ENCODE measurements at places on chromosomes 11 and 22.

- DNase-seq = no peak
These were observed 53.5 kb upstream of the CCDC188 start for GRCh38 chr22:20204311-20204710.

- no peak for DNase-seq
These were observed 1.5 kb upstream of the CD151 start for GRCh38 chr11:831118-831864.

GRCh38 chr11:42571878-42572610, 739.8 kb upstream of the API5 start:
- DNase-seq = no peak

DNA sequence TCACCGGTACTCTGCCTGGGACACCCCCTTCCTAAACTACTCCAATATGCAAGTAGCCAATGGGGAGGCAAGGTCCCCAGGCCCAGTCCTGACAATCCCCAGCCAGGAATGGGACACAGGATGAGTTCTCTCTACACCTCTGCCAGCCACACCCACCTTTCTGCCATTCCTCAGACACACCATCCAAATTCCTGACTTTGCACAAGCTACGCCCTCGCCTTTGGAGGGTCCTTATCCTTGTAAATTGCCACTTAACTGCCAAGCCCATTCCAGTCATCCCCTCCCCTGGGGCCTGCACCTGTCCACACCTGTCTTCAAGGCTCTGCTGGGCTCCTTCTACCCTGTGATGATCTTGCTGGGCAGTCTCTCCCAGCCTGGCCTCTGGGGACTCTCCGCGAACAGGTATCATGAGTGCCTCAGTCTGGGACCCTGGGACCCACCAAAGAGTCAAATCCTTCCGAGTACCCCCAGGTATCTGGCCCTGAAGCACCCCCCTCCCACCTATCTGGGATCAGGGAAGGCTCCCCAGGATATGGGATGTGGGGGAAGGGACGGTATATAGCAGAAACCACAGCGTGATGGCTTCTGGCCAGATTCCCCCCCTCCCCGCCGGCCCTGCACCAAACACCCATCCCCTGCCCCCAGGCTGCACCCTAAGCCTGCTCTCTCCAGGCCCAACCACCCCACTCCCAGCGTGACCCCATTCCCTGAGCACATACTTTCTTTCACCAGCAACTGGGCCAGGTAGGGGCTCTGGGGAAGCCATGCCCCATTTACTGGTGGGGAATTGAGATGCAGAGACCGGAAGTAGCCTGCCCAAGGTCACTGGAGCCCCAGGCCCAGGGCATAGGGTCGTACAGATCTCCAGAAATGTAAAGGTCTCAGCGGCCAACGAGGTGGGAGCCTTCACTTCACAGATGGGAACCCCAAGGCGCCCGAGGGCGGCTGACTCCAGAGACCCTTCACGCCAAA, 806 bp downstream of the ARAP1 start:
- no peak for DNase-seq

DNA sequence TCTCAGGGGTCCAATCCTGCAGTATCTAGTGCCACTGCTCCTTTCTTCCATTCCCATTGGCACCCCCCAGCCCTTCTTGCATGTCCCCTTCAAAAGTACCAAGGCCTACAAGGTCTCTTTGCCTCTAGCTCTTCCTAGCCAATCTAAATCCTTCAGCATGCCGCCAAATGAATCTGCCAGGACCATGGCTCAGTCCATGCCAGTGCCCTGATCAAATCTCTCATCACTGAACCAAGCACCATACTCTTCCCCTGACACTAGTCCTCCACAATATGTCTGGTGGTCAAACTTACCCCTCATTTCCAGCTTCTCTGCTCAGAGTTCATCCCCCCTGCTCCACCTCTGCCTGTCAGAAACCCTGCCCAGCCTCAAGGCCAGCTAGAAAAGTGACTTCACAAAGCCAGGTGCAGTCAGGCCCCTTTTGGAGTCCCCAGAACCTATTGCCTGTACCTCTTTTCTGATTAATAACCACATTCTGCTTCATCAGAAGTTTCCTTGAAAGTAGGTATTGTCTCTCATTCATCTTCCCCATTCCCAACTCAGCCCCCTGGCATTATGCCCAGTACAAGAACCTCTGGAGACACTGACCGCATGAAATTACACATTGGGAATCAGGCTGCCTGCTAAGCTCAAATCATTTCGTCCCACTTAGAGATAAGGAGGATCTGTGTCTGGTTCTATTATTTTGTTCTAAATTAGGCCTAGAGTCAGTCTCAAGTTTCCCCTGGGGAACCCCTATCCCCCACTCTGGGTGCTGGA, 11.4 kb downstream of the FEN1 start:
- no peak for DNase-seq

- DNase-seq = no peak
These were observed 69.0 kb upstream of the ARFGAP3 start for GRCh38 chr22:42926104-42926503.

- DNase-seq = no peak
These were observed 14.5 kb downstream of the MUC2 start for GRCh38 chr11:1088927-1089737.

DNA sequence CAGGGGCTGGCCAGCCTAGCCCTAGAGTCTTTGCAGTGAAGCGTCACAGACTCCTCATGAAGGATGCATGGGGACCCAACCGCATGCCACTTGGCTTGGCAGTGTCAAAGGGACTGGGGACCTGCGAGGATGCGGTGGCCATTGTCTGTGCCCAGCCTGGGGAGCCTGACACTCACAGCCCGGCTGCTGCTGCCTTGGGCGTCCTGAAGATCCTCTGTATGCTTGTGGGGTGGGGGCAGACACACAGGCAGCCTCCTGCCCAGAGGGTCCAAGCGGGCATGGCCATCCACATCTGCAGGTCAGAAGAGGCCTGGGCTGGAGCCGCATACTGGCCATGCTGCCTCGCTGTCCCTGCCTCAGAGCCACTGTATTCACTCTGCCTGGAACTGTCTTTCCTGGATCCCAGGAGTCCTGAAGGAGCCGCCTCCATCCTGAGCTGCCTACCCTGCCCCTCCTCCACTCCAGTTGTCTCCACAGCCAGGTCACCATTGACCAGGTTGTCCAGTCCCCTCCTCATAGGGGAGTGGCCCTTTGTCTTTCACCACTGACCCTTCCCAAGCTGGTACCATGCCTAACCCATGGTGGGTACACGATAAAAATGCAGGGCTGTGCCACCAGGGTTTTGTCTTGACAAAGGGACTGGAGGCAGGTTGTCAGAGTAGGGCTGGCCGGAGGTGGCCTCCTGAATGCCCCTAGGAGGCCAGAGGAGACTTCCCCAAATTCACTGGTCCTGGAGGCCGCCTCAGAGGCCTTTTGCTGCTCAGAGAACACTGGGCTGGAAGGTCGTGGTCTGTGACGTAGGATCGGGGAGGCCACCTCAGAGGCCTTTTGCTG, 107.0 kb downstream of the KCNQ1OT1 start:
- DNase-seq = no peak

- DNase-seq = no peak
These were observed 48.6 kb upstream of the TMEM45B start for GRCh38 chr11:129766898-129767604.

- DNase-seq = no peak
These were observed 62.9 kb upstream of the SPON1 start for GRCh38 chr11:13899603-13900002.

- DNase-seq = no peak
These were observed at the start of gene BRSK2 for GRCh38 chr11:1389932-1390568. Gene BRSK2 (plus strand): TSS chr11:1389934. CDS start chr11:1390285, 351 bp downstream.

- peak; percentile 30 for DNase-seq
These were observed 89.8 kb downstream of the PDE2A start for GRCh38 chr11:72584293-72584938.

- DNase-seq = no peak
These were observed 54.6 kb downstream of the IGLL1 start for GRCh38 chr22:23525510-23525909.

GRCh38 chr11:432501-433100, 9.2 kb downstream of the ANO9 start:
- no peak for DNase-seq

DNA sequence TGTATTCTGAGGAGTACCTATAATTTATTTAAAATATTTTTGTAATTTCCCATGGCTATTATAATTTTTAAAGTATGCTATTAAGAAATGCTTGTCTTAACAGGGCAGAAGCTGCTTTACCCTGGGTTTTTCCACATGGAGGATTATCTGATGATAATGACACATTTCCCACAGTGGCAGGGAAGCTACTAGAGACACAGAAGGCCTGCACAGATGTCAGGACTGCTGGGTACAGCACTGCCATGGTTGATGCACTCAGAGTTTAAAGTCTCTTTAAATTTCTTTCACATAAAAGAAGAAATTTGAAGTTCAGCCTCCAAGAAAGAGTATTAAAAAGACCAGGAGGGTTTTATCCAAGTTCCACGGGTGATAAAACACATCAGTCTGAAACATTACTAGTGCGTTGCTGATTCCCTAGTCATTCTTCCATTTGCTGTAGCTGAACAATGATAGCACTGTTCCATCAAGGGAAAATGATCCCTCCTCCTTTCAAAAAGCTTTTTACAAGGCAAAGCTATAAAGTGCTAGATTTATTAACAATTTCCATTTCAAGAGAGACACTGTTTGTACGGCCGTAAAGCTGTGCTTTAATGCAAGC, 363.0 kb downstream of the CNTN5 start:
- DNase-seq = no peak

GRCh38 chr22:32850591-32851517, 49.3 kb downstream of the TIMP3 start:
- no peak for DNase-seq
